CD8-positive, alpha-beta T cell (primary cell): ENCODE measurements at places on chromosomes 2 and 18.

- no peak for DNase-seq
Measured at GRCh38 chr18:71370095-71370494, 1081.2 kb downstream of the SOCS6 start.

- no peak for DNase-seq
Measured at GRCh38 chr18:46331316-46331715, 227.1 kb downstream of the HAUS1 start.

GRCh38 chr2:227864161-227864756 is 7.2 kb upstream of the DAW1 start:
- no peak for DNase-seq

GRCh38 chr18:54119524-54120019 is 104.9 kb downstream of the MBD2 start:
- DNase-seq = no peak

- DNase-seq = no peak
Measured at GRCh38 chr2:86570059-86570458, 6.8 kb upstream of the CHMP3 start.

- DNase-seq = peak; percentile 51
Measured at GRCh38 chr2:241540771-241541561, 17.6 kb upstream of the BOK start.

GRCh38 chr2:47078541-47079482 is 76.3 kb downstream of the STPG4 start:
- DNase-seq = no peak

GRCh38 chr2:237598468-237599208 is 8.1 kb upstream of the RAB17 start:
- DNase-seq = no peak

- DNase-seq = no peak
Measured at GRCh38 chr18:78936251-78937005, 43.2 kb upstream of the SALL3 start.

- no peak for DNase-seq
Measured at GRCh38 chr2:148303161-148303560, 282.3 kb downstream of the MBD5 start.

DNA sequence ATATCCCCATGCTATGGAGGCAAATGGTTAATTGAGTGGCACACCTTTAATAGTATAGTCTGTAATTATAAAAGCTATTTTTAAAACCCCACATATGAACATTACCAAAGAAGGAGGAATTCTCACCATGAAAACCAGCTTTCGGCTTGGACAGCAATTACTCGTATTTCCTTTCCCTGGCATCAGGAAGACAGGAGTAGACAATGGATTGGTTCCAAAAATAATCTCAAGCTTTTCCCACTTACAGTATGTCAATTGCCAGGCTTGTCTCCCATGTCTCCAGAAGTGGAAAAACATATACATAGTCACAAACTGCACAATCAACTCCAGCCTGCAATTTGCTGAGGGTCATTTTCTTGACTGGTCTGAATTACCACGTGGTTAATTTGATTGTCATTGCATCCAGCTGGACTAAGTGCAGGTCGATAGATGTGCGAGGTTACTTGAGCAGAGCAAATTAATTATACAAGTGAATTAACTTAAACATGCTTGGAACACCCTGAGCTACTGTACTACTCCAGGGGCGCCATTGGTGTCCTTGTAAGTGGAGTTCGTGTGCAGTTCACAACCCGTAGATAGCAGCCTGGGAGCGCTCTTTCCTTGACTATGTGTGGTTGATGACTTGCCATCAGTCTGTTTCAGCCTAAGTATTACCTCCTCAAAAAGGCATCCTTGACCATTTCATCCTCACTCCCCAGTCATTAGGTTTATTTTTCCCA is 124.3 kb upstream of the PELI1 start:
- DNase-seq = no peak
